Esophagus muscularis mucosa (tissue), 4 donors: ENCODE measurements at places on chromosomes 1 and 21. TPM values are rescaled to one million over a fixed set of nuclear protein-coding genes. Genes with fewer than 3 reads are reported as not detected.
A peak's percentile ranks its signal among the peaks of the same experiment; 100 is the strongest.

Gene RAB13
- 41.1 TPM for total RNA-seq

Gene OR2L3
- total RNA-seq: not detected

Gene ALDH4A1
- total RNA-seq: 27.5 TPM

Gene DYNLT5
- 2.1 TPM for total RNA-seq

Gene SELENOF
- 76.8 TPM for total RNA-seq

Gene CAMK1G
- total RNA-seq: 0.13 TPM

DNA sequence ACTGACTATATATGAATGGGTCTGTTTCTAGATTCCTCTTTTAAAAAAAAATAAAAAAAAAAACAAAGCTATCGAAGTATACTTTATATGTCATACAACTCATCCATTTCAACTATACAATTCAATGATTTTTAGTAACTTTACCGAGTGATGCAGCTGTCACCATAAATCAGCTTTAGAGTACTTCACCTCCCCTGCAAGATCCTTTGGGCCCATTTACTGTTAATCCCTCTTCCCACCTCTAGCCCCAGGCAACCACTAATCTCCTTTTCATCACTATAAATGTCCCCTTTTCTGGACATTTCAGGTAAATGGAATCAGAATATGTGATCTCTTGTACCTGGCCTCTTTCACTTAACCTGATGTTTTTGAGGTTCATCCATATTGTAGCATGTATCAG lies 133.9 kb downstream of the PEX14 start:
- H3K4me1 ChIP-seq: no peaks in the 10 kb centered on the region
- no peaks in the 10 kb centered on the region for H3K27me3 ChIP-seq
- H3K4me3 ChIP-seq: no peak overlapping the region
- H3K27ac ChIP-seq: no peak overlapping the region
- DNase-seq: no peak

DNA sequence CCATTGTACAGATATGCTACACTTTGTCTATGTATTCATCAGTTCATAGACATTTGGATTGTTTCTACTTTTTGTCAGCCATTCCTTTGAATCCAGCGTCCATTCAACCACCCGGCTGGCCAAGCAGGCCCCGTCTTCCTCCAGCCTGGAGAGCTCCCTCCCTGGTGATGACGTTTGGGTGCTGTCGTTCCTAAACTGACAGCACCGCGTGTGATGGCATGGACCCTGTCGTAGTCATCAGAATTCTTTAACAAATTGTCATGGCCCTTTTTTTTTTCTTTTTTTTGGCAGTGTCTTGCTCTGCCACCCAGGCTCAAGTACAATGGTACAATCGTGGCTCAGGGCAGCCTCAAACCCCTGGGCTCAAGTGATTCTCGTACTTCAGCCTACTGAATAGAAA lies 138.6 kb upstream of the ERRFI1 start:
- no peak overlapping the region for H3K4me3 ChIP-seq
- peaks cover 46% of the 10 kb centered on the region for H3K4me1 ChIP-seq
- H3K27me3 ChIP-seq: no peaks in the 10 kb centered on the region
- H3K36me3 ChIP-seq: no peaks in the 10 kb centered on the region
- DNase-seq: no peak
- H3K27ac ChIP-seq: peak overlapping the region; percentile 83

DNA sequence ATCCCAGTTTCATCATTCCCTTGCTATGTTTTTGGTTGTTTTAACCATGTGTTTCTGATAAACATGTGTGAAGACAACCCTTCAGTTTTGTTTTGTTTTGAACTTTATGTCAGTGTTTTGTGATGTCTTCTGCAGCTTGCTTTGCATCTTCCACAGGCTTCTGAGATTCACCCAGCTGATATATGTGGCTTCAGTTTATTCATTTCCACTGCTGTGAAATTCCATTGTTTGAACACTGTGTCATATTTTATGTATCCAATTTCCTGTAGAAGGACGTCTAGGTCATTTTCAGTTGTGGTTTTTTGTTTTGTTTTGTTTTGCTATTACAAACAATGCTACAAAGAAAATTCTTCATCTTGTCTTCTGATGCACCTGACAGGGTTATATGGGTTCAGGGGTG lies 27.2 kb upstream of the SLC26A9 start:
- H3K27me3 ChIP-seq: no peaks in the 10 kb centered on the region
- H3K4me1 ChIP-seq: no peaks in the 10 kb centered on the region
- no peak overlapping the region for H3K27ac ChIP-seq
- no peak for DNase-seq

DNA sequence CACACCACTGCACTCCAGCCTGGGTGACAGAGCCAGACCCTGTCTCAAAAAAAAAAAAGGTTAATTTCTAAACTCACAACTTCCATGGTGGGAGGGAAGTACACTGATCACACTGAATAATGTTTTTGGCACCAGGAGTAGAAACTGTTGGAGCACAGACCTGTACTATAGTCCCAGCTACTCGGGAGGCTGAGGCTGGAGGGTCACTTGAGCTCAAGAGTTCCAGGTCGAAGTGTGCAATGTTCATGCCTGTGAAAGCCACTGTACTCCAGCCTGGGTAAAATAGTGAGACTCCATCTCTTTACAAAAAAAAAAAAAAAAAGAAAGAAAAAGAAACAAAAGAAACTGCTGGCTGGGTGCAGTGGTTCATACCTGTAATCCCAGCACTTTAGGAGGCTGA lies 35.3 kb downstream of the TMEM50B start:
- no peaks in the 10 kb centered on the region for H3K27me3 ChIP-seq
- peaks cover 20% of the 10 kb centered on the region for H3K4me1 ChIP-seq
- peaks cover 25% of the 10 kb centered on the region for H3K36me3 ChIP-seq
- H3K4me3 ChIP-seq: no peak overlapping the region
- DNase-seq: no peak
- no peak overlapping the region for H3K27ac ChIP-seq

GRCh38 chr1:186884251-186884650 lies 55.5 kb downstream of the PLA2G4A start:
- H3K4me3 ChIP-seq: no peak overlapping the region
- no peaks in the 10 kb centered on the region for H3K27me3 ChIP-seq
- H3K4me1 ChIP-seq: no peaks in the 10 kb centered on the region
- DNase-seq: no peak
- no peaks in the 10 kb centered on the region for H3K36me3 ChIP-seq

GRCh38 chr21:15210235-15210678 lies 145.5 kb upstream of the NRIP1 start:
- H3K27me3 ChIP-seq: no peaks in the 10 kb centered on the region
- no peaks in the 10 kb centered on the region for H3K36me3 ChIP-seq
- H3K4me1 ChIP-seq: no peaks in the 10 kb centered on the region
- DNase-seq: no peak

GRCh38 chr1:54743416-54744226 lies 20.7 kb downstream of the PARS2 start:
- no peak overlapping the region for H3K27ac ChIP-seq
- H3K36me3 ChIP-seq: peaks cover 59% of the 10 kb centered on the region
- H3K4me1 ChIP-seq: no peaks in the 10 kb centered on the region
- DNase-seq: no peak
- H3K27me3 ChIP-seq: no peaks in the 10 kb centered on the region
